ENCODE measurements at places on chromosomes 4 and X.

DNA sequence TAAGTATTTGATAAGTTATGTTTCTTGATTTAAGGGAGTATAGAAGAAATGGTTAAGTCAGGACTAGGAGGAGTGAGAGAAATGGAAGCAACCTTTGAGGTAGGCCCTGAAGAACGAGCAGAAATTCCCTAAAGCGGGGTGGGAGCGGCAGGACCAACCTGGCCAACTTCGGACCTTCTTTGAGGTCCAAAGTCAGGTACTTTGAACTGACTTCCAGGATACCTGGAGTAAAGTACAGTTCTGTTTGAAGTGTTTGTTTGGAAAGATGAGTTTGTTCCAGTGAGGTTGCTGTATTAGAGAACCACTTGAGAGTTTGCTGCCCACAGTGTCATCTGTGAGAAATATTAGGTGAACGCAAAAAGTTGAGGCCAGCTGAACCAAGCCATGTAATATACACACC, 11.7 kb downstream of the RNF4 start:
- DNase-seq = no peak

DNA sequence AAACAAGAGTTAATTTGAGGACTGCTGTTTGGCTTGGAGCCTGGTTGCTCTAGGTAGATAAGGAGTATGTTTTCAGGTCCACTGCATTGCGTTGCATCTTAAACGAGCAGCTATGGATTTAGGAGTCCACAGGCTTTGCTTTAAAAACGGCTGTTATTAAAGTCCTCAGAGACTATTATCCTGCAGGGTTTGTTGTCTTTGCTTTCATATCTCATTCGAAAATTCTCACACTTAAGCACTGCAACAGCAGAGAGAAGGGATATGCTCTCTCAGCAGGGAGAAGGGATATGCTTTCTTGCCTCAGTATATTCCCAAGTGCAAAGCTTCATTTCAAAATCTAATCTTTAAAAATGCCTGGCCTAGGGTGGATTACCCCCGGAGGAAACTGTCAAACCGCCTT, 444.7 kb upstream of the FTHL17 start:
- no peak for DNase-seq

GRCh38 chrX:125681507-125681906, 361.8 kb downstream of the TEX13C start:
- no peak for DNase-seq

DNA sequence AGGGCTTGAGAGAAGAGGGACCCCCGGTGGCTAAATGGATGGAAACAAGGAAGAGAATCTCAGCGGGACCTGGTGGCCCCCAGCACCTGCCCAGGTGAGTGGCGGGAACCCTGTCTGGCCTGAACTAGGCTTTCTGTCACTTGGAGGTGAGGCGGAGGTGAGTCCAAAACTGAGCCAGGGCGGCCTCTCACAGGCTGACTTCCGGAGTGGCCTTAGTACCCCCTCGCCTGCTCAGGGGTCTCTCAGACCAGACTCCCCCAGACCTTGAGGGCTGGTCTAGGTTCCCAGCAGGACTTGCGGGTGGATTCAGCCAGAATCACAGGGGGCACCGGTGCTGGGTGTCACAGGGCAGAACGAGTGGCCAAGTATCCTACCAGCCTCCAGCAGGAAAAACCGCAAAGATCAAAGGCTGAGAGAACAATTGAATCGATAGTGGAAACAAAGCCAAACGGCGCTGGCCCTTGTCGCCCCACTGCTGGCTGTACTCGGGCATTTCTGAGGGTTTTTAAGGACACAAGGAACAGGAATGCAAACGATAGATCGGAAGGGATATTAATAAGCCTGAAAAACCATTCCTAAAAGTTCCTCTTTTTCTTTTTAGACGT, 67.8 kb downstream of the WFS1 start:
- peak; percentile 41 for DNase-seq

DNA sequence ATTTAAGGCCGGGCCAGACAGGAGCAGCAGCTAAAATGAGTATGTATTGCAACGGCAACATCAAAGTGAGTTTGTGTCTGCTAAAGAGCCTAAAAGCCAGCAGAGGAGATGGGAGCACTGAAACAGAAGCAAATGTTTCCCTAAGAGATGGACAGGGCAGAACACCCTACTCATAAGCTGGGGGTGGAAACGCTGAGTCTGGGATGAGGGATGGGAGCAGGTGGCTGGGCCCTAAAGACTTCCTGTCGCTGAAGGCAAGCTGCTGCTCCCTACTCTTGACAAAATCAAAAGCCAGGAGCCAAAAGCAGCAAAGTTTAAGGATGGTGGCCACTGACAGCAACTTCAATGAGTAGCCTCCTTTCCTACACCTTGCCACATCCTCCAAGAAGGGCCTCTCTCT, 40.6 kb upstream of the NAP1L5 start:
- no peak for DNase-seq

DNA sequence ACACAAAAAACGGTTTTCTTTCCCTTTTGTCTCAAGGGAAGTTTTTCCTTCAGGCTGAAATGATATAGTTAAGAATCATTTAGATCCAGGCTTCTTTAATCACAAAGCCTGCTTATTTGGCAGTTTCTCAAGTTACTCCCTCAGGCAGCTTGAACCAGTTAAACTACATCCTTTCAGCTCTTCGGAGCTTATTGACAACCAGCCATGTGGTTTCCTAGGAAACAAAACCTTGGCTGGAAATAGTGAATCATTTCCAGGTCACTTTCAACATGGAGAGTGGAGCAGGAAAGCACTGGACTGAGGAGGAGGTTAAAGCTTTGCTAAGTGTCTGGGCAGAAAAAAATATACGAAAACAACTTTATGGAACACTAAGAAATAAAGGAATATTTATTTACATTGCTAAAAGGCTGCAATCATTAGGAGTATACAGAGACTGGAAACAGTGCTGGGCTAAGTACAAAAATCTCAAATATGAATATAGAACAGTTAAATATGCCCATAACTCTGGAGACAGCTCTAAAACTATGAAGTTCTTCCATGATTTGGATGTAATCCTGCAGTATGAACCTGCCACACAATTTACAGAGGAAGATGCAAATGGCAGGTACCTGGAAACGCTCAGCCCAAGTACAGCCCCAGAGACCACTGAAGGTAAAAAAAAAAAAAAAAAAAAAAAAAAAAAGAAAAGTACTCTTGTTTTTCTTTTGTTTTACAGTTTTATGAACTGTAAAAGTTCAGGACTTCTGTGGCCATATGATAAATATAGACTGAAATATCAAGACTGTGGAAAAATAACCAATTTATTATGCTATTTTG, 23.2 kb upstream of the AASDH start:
- DNase-seq = peak; percentile 67

DNA sequence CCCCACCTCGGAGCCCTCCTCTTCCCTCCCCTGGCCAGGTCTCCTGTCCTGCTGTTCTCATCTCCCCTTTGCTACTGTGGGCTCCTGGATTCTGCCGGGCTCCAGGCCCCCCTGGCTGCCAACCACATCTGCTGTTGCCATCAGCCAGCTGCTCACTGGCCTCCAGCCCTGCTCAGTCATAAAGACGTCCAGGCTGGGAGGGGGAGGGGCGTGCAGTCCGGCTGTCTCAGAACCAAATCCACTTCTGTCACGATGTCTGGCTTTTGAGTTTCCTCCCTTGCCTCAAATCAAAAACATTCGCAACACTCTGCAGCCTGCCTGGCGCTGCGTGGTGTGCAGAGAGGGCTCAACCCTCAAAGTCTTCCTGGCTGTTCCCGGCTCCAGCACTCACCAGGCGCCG, 7.1 kb downstream of the RASL11B start:
- DNase-seq = peak; percentile 58

DNA sequence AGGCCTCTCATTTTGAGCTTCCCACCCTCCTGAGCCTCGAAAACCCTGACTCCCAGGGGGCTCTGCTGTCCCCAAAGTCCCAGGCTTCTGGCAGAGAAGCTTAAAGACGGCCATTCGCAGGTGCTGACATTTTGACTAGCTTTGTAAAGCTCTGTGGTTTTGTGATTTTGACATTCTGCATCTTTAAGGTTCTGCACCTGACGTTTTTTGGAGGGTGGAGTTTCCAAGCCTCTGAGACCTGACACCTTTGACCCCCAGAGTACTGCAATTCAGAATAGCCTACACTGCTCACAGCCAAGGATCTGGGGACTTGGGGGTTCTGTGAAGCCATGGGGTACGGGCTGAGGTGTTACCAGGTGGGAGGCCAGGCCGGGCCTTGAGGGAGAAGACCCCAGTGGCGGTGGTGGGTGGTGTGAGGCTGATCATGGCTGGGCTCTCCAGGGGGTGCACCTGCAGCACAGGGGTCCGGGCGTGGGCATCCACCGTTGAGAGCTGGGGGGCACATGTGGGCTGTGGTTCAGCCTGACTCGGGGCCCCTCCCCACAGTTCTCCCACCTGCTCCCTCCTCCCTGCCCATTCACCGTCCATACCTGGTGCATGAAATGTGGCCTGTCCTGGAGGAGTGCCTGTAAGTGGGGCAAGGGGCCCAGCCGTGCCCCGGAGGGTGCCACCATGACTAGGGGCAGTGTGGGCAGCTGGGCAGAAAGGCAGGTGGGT, 7.3 kb downstream of the FOXP3 start:
- no peak for DNase-seq

DNA sequence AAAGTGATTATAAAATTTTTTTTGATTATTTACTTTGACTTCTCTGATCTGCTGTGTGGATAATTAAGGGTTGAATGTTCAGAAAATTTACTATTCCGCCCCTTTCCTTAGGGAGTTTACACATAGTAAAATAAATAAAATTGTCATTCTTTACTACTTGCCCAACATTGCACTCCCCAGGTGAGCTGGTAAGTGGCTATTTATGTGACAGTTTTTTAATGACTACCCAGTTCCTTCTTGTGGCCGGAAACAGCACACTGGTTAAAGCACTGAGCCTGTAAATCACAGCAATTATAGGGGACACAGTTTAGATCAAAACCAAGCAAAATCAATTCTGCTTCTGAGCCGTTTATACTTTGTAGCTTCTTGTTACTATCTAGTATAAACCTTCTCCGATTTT, 158.1 kb downstream of the FHIP1A start:
- DNase-seq = no peak

GRCh38 chr4:119532319-119532718, 96.3 kb downstream of the PDE5A start:
- no peak for DNase-seq

GRCh38 chr4:142566777-142567176, 279.3 kb downstream of the INPP4B start:
- DNase-seq = no peak

DNA sequence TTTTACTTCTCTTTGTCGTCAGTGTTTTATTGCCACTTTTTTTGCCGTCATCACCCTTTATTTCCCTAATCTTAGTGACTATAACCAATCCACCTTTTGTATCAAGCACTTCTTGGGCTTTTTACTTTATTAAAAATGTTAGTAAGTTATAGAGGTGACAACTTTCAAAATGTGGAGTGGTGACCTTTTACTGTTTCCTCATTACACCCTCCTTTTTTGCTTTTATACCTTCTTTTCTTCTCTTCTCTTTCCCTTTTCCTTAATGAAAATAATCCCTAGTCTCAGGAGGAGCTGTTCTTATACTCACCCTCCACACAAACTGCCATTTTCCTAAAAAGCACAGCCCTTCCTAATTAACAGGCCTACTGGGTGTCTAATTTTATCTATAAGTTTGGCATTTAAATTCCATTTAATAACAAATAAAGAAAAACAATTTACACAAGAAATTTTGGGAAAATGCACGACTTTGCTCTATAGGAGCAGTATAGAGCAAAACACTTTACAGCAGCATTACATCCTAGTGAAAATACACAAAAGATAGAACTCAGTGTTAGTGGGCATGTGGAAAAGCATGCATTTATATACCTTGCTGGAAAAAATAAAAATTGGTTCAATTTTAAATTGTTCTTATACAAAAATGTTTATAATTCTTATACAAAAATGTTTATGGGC, 27.3 kb downstream of the BBS12 start:
- no peak for DNase-seq

GRCh38 chr4:36010397-36010929, 233.9 kb downstream of the ARAP2 start:
- no peak for DNase-seq

DNA sequence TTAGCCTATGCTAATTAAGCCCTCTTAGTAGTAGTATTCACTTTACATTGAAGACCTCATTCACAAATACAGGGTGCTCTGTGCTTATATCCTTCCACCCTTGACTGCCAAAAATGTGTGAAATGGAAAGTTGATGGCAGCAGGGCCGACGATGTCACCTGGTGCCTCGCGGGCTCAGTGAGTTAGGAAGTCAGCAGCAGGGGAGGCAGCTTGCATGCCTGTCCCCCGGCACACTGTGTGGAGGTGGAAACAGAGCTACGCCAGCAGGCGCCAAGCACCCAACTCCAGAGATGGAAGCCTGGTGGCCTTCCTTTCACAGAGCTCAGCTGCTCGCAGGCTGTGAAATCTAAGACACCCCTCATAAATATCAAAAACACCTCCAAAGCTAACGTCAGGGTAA, 8.4 kb downstream of the MSL3 start:
- no peak for DNase-seq

GRCh38 chr4:113639326-113639725, 122.2 kb downstream of the CAMK2D start:
- no peak for DNase-seq

GRCh38 chr4:95839891-95840290, at the start of gene PDHA2:
PDHA2 (plus strand) TSS chr4:95840093; CDS start chr4:95840151, 58 bp downstream.
- DNase-seq = no peak

DNA sequence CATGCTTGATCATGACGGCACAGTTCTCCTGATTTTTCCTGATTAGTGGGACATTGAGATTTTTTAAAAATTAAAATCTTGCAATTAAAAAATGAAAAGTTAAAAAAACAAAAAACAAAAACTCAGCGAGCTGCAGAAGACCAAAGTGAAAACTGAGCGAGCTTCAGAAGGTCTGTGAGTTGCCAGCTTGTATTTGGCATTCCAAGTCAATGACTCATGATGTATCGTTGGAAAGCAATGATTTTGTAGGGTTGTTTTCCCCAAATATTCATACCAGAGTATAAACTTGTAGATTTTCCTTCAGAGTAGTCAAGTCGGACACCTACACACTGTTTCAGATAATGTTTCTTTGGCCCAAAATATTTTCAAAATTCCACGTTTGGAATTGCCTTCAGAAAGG, 76.9 kb downstream of the LRRC66 start:
- DNase-seq = no peak

GRCh38 chr4:132572210-132572609, 576.9 kb upstream of the PCDH10 start:
- no peak for DNase-seq

DNA sequence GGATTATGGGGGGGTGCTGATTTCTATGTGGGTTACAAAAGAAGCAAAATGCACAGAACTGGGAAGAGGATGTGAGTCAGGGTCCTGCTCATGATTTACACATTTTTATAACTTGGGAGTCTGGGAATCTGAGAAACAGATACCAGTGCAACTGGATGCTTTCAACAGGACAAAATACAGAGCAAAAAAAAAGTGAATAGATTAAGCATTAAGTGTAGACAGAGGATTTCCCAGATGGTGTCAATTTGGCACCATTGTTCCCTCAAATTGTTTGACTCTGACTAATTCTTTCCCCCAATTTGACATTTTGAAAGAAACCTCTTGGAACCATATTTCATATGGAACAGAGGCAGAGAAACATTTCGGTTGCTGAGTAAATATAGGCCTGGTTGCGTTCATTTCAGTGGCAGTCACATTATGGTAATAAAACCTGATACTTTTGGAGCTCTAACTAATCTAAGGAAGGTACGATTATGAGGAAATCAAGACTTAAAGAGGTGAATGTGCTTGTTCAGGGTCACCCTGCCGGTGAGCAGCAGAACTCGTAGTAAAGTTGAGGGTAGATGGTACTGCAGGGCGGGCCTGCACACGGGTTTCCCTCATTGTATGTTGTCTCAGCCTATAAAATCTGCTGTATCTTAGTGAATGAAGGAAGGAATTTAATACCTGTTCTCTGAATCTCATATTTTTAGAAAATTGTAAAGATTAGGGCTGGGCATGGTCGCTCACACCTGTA, 18.7 kb upstream of the CDKL5 start:
- DNase-seq = no peak

All from retina (tissue), 1 donor.